Mesenchymal stem cell (in vitro differentiated cells and primary cell): ENCODE measurements at places on chromosomes 7 and 10.

DNA sequence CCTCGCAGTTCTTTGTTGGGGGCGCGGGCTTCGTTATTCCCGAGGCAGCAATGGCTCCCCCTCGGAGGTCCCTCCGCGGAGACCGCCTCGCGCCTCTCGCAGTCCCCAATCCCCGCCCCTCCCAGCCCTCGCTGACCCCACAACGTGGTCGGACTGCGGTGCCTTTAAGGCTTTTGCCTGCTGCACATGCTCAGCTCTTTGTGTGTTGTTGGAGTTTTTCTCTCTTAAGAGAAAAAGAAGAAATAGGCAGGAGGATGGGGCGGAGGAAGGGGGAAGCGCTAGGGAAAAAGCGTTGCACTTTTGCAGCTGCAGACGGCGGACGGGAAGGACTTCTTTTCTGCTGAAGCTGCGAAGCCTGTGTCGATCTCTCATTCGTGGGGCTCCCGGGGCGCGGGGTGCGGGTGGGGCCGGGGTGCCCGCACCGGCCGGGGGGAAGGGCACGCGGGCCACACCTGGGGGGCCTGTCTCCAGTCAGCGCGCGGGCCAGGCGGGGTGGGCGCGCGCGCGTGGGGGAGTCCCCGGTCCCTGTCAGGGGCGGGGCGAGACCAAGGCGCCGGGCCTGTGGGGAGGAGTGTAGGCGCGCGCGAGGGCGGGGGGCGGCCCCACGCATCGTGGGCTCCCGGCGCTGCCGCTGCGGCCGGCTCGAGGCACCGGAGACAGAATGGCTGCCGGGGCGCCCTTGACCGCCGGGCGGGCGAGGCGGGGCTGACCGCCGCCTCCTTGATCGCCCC, 445 bp upstream of the ATRNL1 start:
- peak; percentile 77 for DNase-seq

DNA sequence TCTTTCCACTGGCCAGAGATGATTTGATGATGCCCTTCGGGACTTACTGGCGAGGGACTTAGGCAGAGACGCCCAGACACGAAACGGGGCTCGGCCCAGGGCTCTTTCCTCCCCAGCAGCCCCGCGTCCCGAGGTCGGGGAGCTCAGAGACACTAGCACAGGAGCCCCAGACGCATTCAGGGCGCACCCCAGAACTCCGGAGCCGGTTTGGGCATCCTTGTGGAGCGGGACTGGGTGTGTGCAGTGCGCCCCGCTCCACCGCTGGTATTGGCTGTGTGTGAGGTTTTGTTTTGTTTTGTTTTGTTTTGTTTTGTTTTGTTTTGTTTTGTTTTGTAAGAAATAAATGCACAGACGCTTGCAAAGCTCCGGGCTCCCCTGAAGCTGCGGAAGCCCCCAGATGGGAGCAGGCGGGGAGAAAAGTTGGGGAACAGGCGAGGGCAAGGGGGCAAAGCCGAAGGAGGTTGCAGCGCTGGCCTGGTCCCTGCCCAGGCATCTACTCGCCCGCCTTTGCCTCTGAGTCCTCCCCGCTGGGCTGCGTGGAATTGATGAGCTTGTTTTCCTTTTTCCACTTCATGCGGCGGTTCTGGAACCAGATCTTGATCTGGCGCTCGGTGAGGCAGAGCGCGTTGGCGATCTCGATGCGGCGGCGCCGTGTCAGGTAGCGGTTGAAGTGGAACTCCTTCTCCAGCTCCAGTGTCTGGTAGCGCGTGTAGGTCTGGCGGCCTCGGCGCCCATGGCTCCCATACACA, 1.9 kb upstream of the HOXA5 start:
- DNase-seq, result no peak

DNA sequence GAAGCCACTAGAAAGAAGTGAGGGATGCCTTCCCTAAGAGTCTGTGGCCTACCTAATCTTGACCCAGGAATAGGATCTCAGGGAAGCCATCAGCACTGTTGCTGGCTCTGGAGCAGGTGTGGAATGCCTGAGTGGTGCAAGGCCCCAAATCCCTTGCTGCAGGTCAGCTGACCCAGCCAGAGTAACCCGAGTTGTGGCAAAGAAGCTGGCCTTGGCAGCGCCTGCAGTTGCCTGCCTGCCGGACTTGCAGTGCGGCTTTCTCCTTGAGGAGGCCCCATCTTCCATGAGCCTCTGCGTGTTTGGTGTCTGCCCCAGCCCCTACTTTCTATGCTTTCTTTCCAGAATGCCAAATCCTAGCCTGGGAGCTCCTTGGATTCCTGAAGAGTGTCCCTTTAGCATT, 5.8 kb downstream of the KIAA1217 start:
- DNase-seq, result no peak

GRCh38 chr7:119630406-119630969, 642.5 kb upstream of the KCND2 start:
- DNase-seq, result no peak

DNA sequence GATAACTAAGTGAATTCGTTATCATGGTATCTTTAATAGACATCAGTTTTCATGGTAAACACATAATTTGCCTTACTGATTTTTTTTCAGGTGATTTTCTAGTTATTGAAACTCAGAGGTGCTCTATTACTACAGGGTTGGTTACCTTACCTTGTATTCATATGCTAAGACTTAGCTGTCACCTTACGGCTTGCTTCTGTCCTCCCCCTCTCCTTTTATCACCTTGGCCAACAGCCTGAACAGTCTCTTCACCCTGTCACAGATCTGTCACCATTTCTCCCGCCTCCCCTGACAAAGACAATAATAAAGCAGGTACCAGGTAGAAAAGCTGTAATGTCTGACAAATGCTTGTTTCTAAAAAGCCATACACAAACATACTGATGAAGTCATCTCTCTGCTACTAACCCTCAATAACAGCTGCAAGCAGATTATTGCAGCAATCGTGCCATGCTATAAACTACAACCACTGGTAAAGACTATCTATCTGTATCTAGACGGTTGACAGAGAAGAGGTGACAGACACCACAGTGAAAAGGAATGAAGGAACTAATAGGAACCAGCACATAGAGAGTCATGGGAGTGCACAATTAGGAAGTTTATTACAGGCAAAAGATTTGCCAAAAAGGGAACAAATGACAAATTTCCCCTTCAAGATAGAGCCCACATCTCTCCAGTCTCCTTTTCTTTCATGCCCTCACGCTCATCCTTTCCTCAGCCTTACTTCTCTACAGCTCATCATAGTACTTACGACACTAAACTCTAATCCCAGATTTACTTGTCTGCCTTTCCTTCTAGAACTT, 57.2 kb downstream of the ARHGAP12 start:
- DNase-seq, result peak; percentile 36
